ENCODE measurements at places on chromosomes 2 and 18.

DNA sequence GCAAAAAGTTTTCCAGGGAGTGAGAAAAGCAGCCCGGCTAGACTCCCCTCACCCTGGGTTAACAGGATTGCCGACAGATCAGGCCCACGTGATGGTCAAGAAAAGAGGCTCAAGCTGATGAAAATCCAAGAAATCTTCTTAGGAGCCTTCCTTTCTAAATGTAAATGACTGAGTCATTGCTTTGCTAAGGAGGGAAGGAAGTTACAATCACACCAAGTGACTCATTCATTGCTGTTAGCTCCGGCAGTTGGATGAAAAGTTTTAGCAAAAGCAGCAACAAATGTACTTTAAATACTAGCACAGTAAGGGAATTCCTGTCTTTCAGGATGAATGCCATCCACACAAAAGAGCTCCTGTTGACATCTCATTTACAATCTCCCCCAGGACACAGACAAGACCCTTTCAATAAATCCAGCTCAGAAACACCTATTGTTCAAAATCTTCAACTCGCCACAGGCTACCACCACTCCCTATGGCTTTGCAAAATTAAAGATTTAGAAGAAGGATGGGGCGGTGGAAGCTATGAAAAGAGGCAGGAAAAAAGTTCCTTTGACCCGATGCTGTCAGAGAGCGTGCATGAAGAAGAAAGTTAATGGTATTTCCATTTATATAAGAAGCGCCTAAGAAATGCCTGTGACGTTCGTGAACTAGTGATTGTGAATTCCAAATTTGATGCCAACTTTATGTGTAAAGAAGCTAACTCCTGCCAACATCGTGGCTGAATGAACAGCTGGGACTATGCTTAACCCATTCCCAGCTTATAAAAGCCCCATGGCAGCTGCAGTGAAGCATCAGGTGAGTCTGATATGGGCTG is 153.7 kb downstream of the TGIF1 start:
- DNase-seq, result no peak

DNA sequence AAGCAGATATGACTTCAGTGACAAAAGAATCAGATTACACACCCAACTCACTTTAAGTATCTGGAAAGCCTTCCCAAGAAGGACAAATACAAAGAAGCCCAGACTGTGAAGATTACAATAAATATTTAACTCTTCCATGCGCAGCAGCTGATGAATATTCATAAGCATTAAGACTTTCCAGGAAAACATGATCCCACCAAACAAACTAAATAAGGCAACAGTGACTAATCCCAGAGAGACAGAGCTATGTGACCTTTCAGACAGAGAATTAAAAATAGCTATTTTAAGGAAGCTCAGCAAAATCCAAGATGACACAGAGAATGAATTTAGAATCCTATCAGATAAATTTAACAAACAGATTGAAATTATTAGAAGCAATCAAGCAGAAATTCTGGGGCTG is 108.2 kb upstream of the UBE2E3 start:
- DNase-seq, result no peak

- DNase-seq, result peak; percentile 7
Observed at GRCh38 chr18:3447068-3447894, 2.7 kb upstream of the TGIF1 start.

GRCh38 chr2:43217228-43218154 is 8.9 kb downstream of the ZFP36L2 start:
- no peak for DNase-seq

DNA sequence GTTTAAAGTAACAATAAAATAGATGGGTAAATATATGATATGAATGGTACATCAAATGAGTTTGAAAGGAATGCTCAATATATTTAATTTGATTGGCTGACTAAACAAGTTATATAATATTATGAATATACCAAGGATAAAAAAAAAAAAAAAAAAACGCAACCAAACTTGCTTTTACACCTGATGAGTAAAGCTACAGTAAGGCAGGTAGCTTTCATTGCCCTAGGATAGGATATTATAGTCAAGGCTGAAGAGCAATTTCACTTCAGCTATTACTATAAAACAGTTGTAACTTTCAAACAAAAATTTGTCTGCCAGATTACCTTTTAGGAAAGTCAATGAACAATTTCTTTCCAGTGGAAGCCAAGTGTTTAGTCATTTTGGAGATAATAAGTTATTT is 56.8 kb upstream of the PEX13 start:
- no peak for DNase-seq

- no peak for DNase-seq
Observed at GRCh38 chr2:51638811-51639210, 606.9 kb upstream of the NRXN1 start.

DNA sequence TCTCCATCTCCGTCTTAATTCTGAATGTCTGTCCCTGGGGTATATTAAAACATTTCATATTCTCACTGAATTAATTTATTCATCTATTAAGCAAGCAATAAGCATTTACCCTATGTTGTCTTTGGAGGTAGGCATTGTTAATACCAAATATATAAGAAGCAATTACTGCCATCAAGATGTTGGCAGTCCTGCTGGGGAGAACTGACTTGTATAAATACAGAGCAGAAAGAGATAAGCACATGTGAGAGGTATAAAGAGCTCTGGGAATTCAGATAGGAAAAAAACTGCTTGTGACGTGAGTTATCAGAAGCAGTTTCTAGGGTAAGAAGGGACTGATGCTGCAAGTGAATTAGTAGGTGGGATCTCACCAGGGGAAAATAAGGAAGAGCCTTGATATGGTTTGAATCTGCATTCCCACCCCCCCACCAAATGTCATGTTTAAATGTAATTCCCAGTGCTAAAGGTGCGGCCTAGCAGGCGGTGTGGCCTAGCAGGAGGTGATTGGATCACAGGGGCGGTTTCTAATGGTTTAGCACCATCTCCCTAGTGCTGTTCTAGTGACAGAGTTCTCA is 286.8 kb downstream of the RAD51AP2 start:
- no peak for DNase-seq

DNA sequence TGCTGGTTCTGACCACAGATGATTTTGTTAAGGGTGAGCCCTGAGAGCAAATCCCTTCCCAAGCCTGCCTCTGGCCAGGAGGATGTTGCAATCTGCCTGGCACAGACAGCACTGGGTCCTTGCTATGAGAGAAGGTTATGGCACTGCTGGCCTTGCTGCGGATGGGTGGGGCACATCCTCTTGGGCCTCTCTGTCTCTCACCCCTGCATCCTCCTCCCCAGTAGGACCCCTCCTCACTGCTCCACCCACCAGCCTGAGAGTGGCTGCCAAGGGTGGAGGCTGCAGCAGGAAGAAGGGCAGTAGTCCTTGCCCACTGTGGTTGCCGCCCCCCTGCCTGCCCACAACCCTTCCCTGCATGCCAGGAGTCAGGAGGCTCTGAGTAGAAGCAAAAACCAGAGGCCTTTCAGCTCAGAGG is 180.9 kb downstream of the ZBTB7C start:
- no peak for DNase-seq

DNA sequence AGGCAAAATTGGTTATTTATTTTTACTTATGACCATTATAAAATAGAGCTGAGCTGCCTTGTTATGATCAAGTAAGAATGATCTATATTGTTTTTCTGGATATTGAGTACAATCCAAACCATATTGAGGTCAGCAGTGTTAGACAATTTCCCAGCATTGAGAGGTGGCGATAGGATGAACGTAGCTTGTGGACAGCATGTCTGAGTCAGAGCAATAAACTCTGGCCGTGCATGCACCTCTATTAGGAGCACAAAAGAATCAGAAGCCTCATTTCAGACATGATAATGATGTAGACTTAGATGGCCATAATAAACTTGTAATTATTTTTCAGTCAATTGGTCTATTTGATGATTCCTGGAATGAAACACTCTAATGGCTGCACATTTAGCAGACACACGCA is 491.6 kb downstream of the RIT2 start:
- DNase-seq, result no peak

DNA sequence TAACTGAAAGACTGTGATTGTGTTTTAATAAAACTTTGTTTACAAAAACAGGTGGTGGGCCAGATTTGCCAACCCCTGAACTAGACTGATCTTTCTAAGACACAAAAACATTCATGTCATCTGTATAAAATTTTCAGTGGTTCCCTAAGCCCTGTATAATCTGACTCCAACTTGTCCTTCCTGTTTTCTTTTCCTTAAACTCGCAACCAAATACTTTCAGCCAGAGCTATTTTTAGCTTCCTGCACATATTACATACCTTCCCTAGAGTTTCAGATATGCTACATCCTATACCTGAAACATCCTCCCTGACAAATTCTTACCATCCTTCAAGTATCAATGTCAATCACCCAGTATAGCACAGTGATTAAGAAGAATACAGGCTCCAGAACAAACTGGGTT is 4.8 kb downstream of the GCFC2 start:
- no peak for DNase-seq

DNA sequence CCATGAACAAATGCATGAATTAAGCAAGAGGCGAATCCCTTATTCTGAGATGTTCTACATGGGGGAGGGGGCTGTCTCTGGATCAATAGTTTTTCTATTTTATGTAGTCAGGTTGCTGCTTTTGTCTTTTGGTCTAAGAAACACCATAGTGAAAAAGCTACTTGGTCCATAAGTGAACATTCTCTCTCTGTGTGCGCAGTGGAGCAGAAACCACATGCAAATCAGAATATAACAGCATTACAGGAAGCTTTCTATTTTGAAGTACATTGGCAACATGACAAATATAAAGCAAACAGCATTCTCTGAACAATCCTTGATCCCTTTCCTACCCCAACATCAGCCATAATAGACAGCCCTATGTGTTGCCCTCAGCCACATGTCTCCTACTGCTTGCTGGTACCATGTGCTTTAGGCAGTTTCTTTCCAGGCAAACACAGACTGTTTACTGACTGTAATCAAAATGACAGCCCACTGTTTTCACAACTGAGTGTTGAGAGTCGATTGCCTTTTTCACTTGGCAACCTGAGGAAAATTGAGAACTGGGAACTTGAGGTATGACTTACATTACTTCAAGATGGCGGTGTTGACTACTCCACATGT is 10.6 kb downstream of the SCN3A start:
- no peak for DNase-seq

- no peak for DNase-seq
Observed at GRCh38 chr2:31811482-31811881, 199.3 kb downstream of the MEMO1 start.

DNA sequence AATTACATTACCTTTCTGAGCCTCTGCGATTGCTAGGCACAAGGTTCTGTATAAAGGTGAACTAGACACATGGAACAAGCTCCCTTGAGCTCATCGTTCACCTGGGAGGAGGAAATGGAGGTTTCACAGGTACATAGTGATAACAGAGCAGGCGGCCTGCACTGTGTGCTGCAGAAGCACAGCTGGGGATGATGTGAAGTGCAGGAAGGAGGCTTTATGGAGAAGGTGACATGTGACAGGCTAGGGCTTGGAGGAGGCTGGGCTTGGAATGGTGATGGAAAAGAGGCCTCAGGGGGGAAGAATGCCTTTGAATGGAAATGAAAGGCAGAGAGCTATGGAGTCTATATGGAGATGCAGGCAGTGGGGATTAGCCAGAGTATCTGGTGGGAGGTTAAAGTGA is 22.9 kb downstream of the MARCHF4 start:
- DNase-seq, result no peak

GRCh38 chr2:25829377-25829704 is 48.9 kb downstream of the ASXL2 start:
- no peak for DNase-seq

DNA sequence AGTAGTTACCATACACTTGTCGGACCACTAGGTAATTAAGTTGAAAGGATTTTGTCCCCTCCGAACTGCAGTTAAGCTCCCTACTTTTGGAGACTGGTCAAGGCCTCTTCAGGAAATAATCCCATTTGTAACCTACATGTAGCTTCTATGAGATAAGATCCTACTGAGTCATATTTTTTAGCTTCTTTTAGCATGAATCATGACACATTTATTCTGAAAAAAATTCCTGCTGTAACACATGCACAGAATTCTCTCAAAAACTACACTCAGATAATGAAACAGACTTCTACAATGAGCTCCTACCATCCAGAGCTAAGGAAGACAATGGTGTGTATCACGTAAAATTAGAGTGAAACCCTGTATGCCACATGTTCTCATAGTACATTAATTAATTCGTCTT is 100.7 kb upstream of the CCDC195 start:
- DNase-seq, result no peak

DNA sequence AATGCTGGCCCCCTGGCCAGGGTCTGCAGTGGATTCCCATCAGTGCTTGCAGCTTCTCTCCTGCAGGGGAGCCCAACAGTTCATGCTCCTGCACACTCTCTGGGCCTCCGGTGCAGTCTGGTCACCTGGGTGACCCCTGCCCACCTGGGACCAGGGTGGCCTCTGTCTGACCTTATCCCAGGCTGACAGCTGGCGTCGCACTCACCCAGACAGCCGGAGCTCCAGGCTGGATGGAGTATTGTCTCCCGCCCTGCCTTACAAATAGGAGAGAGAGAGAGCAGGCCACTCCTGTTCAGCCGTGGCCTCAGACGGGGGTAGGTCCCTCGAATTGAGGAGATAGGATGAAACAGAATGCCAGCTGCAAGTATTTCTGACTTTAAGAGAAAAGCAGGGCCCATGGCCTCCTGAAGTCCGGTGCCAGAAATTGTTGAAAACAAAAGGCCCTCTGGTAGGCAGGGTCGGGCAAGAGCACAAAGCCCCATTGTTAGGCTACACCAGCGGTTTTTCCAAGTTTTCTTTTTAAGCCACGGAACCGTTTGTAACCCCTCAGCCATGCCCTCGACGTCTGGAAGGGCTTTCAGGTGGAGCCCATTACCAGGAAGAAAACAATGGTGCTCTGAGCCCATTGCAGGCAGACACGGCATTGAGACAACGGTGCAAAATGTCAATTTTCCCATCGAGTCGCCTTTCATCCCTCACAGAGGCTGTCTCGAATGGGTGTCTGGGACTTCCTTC is 258.4 kb downstream of the BCL11A start:
- DNase-seq, result no peak

DNA sequence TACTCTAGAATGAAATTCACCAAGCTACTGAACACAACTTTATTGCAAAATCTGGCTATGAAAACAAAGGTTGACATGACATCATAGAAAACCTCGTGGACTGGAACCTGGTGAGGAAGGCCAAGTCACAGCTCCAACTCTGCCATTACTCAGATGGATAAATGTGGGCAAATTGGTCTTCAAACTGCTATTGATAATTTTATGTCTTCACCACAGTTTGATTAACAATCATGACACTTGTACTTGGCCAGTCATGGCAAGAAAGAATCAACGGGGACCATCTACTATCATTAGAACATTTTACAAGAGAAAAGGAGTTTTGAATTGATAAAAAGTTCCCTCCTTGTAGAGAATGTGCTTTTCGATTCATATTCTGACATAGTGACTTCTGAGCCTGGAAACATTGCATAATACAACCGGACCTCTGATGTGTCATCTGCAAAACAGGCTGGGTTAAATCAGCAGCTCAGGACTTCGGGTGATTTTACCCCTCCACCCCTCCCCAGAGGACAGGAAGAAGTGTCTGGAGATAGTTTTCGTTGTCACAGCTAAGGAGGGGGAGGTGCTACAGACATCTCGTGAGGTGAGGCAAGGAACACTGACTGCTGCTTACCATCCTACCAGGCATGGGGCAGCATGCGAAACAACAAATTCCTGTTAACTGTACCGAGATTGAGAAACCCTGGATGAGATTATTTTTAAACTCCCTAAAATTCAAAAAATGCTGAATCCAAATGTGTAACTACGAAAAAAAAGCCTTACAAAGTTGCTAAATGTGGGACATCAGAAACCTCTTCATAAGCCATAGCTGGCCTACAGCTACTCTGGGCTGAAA is 8.4 kb downstream of the L3MBTL4 start:
- DNase-seq, result no peak

- no peak for DNase-seq
Observed at GRCh38 chr2:18517386-18517785, 43.1 kb downstream of the RDH14 start.

All from stimulated activated CD8-positive, alpha-beta memory T cell treated with anti-CD3 and anti-CD28 coated beads, Interleukin-12 subunit alpha, Interleukin-12 subunit beta, amount 100 ng/mL, for 4 hours (primary cell).